ENCODE measurements at places on chromosomes 4 and X.

GRCh38 chrX:108610141-108610540 lies 126.2 kb downstream of the IRS4 start:
- no peak for DNase-seq

GRCh38 chr4:138235419-138235952 lies 6.7 kb downstream of the SLC7A11 start:
- DNase-seq, result no peak

DNA sequence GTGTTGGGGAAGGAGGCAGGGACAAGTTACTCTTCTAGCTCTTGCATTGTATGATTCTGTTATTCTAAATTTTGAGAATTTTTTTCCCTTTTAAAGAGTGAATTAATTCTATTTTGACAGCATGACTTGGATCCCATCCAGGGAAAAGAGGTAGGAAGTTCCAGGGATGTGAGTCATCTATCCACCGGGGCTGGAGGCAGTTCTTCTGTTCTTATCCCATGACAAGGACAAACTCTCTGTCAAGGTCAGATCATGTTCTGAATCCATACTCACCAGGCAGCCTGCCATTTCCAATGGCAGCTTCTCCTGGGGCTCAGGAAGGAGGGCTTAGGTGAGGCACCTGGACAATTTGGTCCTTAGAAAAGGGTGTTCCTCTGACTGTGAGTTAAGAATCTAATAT lies 132.0 kb upstream of the MED14 start:
- DNase-seq, result no peak

- DNase-seq, result no peak
These were observed 299.7 kb upstream of the AADAT start for GRCh38 chr4:170389411-170389810.

DNA sequence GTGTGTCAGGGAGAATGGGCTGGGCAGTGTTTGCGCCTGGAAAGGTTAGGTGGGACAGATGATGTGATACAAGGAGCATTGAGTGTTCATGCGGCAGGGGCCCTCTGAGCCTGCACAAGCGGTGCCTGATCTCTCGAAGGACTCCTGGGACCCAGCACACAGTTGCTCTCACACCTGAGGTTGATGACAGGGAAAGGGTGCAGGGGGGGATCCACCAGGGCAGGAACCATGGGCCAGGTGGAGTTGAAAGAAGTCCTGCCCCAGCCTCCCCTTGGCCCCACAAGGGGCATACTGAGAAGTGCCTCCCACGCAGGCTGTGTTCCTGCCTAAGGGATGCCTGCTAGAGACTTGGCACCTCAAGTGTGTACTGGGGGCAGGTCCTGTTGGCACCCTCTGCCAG lies 33.1 kb downstream of the TKTL1 start:
- no peak for DNase-seq

DNA sequence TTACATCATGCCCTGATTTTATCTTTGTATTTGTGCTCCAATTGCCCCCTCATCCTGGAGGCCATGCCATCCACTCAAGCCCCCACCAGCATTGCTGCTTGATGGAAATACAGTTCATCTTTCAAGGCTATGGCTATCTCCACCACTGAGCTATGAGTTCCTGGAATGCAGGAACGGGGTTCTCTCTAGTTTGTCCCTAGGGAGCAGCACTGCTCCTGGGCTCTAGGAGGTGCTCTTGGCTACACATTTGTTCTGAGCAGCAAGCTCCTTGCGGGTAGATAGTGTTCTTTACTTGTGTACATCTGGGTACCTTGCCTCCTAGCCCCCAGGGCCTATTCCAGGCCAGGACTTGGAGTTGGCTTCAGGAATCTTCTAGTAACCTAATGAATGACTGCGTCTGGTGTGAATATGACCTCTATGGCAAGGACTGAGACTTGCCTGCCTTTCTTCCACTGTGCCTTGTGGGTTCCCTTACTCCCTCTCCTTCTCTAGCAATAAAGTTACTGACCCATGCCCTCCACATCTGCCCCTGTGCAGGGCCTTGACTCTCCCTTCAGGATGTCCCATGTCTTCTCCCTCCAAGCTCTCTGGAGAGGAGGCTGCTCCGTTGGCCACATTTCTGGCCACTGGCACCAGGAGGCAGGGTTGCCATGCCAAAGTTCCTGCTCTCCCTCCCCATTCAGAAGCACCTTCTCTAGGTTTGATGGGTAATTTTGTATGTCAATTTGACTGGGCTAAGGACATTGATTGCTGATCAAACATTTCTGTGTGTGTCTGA lies 7.6 kb downstream of the CITED1 start:
- DNase-seq, result no peak

DNA sequence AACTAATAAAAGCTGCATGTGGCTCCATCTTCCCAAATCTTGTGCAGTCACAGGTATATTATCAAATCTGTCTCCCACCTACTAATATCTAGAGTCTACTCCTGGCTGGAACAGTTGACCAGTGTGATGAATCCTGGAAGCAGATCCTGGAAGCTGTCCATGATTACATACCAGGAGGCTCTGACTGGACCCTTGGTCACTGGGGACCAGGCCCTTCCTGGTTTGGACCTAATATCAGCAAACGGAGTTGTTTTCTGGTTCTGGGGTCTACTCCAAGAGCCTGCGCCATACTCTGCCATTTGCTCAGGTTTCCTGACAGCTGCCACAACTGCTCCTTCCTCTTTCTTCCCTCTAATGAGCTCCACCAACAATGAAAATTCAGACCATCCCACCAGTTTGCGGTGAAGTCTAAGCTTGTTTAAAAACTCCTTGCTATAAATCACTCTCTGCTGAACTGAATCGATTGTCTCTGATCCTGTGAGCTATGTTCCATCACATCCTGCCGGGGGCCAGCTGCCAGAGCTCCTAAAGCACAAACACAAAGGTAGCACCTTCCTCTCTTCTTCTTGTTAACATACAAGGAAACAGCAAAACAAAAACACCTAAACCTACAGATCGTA lies 114.2 kb downstream of the PALLD start:
- no peak for DNase-seq

GRCh38 chr4:102759831-102760644 lies 730 bp downstream of the MANBA start:
- no peak for DNase-seq

DNA sequence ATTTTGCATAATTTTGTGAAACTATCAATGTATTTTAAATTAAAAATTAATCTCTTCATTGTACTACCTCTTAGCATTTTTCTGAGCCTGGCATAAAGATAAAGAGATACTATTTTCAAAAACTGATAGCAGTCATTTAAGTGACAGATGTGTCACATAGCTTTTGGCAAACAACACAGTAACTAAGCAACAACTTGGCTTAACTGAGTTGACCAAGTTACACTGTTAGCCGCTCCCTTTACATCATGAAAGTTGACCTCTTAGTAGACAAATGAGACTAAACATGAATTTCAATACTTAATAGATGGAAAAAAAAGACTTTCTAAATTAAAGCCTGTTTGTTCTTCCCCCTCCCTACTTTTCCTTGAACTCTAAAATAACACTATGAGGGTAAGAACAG lies 62.0 kb downstream of the ATP8A1 start:
- no peak for DNase-seq

DNA sequence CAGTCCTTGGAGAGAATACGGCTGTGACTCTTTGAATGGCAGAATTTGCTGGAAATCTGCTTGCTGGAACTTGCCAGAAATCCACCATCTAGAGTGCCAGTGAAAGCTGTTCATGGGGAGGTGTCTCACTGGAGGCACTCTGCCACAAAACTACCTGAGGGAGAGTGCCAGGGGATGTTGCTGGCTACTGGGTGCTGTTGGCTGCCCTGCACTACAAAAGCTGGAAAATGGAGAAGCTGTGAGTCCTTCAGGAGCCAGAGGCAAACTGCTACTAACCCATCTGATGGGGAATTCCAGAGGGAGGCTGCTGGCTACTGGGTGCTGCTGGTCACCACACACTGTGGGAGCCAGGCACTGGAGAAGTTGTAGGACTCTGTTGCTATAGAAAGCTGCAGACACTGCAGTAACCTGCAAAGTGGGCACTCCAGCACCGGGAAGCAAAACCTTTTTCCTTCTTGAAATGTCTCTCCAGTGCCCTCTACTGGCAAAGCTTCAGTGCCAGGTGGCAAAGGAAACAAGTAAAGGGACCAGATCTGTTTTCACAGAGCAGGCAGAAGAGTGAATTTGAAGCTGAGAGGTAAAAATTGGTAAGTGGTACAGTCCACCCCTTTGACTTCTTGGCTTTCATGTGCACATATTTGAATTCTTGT lies 47.8 kb upstream of the HSD17B10 start:
- DNase-seq, result peak; percentile 46

DNA sequence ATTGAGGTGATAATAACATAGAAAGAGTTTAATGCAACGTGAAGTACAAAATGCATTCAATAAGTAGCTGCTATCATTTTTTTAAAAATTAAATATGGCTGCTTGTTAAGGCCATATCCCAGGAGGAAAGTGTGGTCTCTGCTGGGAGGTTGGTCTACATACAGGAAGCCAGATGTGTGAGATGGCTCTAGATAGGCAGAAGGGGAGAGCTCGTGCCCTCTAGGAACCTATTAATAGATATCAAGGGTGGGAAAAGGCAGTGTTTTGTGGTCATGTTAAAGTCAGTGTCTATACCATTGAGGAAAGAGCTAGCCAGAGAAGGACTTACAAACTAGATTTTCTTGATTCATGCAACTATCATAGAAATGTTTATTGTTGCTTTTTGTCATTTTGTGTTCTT lies 140.5 kb downstream of the KLHL8 start:
- DNase-seq, result no peak

- no peak for DNase-seq
These were observed 1.6 kb upstream of the NAT8L start for GRCh38 chr4:2057382-2058065.

GRCh38 chr4:186936496-186937375 lies 213.1 kb upstream of the FAT1 start:
- DNase-seq, result no peak

GRCh38 chrX:68711845-68712244 lies 64.4 kb downstream of the STARD8 start:
- DNase-seq, result no peak

DNA sequence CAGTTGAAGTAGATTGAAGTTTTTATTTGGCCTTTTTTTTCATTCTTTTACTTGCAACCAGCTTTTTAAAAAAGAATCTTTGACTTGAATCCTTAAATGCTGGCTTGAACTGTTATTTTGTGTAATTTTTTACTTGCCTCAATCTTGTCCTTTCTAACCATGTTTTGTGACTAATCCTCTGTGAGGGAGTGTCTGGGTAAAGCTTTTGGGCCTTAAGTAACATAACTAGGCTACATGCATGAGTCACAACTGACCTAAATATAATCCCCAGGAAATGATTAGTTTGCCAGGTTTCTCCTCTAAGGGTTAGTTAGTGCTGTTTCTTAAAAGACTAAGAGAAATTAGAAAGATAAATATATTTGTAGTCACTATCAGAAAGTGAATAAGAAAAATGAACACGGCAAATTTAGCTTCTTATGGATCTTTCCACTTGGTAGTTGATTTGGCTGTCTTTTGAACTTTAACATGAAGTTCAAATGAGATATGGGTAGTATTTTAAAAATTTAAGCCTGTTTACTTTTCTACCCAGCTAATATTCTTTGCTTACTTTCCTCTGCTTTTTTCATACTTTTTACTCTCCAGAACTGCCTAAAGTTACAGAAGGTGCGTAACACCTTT lies 13.0 kb downstream of the EXOC1 start:
- no peak for DNase-seq

- no peak for DNase-seq
These were observed 22.6 kb downstream of the RNF212 start for GRCh38 chr4:1090465-1091440.

GRCh38 chrX:122046815-122047214 lies 999.4 kb downstream of the GLUD2 start:
- no peak for DNase-seq

DNA sequence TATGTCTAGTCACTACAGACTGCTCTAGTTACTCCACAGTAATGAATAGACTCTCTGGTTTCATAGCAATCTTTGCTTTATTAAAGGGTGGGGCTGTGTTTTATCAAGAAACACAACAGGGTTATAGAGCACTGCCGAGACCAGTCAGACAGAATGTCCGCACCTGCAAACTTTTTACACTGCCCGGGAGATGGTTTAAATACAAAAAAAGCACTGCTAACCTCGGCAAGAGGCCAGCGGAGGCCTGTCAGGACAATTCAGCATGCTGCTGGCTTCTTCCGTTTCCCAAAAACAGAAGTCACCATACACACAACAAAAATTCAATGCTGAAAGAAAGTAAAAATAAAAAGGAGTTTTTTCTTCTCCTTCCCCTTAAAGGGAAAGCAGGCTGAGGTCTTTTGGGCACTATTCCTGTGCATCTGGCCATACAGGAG lies 67.4 kb downstream of the IRF2 start:
- DNase-seq, result no peak

- no peak for DNase-seq
These were observed 47.4 kb downstream of the NALF2 start for GRCh38 chrX:69551421-69552009.

DNA sequence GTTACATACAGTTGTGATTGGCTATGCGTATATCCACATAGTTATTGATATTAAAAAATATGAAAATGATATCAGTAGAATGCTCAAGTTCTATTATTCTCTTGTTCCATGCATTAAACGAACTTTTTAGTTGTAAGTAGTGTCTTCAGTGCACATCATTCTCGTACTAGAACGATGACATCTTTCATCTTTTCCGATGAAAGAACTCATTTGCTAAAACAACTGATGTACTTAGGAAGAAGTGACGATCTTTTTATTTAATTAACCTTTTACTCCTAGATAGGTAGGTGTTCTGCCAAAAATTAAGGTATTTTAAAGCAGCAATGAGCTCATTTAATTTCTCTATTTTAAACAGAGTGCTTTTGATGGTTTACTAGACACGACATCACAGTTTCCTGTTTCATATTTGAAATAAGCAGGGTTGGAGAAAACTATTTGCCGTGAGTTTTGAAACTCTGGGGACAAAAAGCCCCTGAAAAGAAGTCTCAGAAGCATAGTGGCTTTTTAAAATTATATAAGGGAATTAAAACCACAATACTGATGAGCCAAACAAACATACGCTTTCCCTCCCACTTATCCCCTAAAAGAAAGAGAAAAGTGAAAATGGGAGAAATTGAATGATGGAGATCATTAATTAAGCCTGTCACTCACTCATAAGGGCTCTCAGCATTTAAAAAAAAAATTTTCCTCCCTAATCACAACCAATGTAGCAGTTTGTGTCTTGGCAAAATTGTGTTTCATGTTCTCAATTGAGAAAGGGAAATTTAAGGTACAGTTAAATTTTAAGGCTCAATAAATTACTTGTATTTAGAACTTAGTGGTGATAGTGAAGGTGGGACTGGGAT lies 25.6 kb downstream of the SPRY1 start:
- DNase-seq, result no peak

DNA sequence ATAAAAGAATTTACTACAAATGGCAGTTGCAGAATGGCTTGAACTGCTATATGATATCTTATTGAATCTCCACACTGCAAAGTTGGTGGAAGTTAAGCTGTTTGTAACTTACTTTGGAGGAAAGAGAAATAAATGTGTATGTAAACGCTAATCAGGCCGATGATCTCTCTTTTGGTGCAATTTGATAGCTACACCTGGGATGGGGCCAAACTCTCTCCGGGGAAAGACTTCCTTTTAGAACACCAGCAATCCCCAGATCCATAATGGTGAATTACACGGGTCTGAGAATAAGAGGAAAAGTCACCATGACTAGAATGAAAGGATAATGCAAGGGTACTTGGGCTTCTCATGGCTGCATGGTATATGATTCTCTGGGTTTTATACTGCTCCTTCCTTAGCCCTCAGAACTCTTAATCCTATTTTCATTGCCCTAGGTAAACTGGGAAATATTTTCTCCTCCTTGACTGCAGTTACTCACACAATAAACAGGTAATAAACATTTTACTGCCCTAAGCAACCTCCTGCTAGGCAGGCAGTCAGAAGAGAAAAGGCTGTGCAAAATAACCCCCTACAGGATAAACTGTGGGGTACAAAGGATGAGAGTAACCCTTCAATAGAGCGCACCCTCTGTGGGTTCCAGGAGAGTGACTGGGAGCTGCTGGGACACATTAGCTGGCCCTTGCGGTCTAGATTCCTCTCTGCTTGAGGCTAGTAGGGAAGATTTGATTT lies 109.3 kb downstream of the MGST2 start:
- no peak for DNase-seq

Data from activated T-cell treated with anti-CD3 and anti-CD28 coated beads, Interleukin-2, amount 50 U/mL, for 1 hour (primary cell).